ENCODE measurements at places on chromosomes 2 and 18. TPM values are rescaled to one million over a fixed set of nuclear protein-coding genes. Genes with fewer than 3 reads are reported as not detected.
A peak's percentile ranks its signal among the peaks of the same experiment; 100 is the strongest.

DNA sequence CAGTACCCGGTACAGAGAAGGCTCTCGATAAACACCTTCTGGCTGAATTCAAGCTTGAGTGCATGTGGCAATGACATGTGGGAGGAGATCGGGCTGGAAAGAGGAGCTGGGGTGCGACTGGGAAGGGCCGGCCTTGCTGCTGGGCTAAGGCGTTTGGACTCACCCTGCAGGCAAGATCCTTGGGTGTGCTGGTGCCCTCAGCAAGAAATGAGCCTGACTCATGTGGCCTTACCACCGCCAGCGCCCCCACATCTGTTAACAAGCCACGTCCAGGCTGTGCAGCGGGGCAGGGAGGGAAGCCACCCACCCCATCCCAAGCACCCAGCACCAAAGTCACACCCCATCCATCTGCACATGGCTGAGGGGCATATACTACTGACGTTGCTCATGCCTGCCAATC, 1.3 kb downstream of the HS1BP3 start:
- DNase-seq, result no peak
- H3K4me1 ChIP-seq, result peaks cover 29% of the 10 kb centered on the region
- H3K27me3 ChIP-seq, result peaks cover 2% of the 10 kb centered on the region
- peak overlapping the region; percentile 85 for H3K4me3 ChIP-seq
- no peaks in the 10 kb centered on the region for H3K36me3 ChIP-seq

DNA sequence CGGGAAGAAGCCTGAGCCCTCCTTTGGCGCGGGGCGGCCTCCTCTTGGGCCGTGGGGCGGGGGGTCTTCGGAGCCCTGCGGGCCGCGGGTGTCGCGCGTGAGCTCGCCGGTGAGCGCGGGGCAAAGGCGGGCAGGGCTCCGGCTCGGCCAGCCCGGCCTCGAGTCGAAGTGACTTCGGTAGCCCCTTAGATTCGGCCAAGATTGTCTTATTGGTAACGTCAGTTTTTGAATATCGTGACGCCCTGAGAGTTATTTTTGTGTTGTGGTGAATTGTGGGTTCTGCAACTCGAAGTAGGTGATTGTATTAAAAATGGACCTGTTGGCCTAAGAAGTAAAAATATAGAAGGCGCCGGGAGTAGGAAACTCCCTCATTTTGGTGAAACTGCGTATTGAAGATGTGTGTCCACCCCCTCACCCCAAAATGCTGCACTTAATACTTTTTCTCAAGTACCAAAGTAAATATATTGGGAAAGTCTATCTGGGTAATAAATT, 669 bp downstream of the MARCHF7 start:
- DNase-seq, result no peak
- peaks cover 41% of the 10 kb centered on the region for H3K36me3 ChIP-seq
- H3K4me3 ChIP-seq, result peak overlapping the region; percentile 100
- H3K27ac ChIP-seq, result peak overlapping the region; percentile 100

The ATP9B gene
- 23.8 TPM for total RNA-seq

- H3K27me3 ChIP-seq, result no peaks in the 10 kb centered on the region
- H3K4me1 ChIP-seq, result peaks cover 30% of the 10 kb centered on the region
Observed at GRCh38 chr2:24521975-24522639, 31.1 kb downstream of the NCOA1 start.

DNA sequence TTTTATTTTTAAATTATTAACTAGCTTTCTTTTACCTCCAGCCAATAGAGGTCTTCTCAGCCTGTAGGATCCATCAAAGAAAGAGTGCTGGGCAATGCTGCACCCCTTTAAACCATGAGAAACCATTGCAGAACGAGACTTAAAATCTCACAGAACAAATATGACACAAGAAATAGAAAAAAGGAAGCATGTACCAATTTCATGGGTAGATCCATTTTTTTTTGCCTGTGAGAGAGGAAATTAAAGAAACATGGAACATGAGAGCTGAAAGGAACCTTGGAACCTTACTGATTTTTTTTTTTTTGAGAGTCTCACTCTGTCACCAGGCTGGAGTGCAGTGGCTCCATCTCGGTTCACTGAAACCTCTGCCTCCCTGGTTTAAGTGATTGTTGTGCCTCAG, 14.0 kb downstream of the HRH4 start:
- H3K4me3 ChIP-seq, result no peak overlapping the region
- H3K27ac ChIP-seq, result no peak overlapping the region
- H3K36me3 ChIP-seq, result no peaks in the 10 kb centered on the region
- peaks cover 6% of the 10 kb centered on the region for H3K4me1 ChIP-seq

- H3K4me1 ChIP-seq, result peaks cover 5% of the 10 kb centered on the region
- H3K4me3 ChIP-seq, result no peak overlapping the region
- H3K36me3 ChIP-seq, result no peaks in the 10 kb centered on the region
- DNase-seq, result no peak
Observed at GRCh38 chr2:10059552-10060335, 16.4 kb downstream of the KLF11 start.

DNA sequence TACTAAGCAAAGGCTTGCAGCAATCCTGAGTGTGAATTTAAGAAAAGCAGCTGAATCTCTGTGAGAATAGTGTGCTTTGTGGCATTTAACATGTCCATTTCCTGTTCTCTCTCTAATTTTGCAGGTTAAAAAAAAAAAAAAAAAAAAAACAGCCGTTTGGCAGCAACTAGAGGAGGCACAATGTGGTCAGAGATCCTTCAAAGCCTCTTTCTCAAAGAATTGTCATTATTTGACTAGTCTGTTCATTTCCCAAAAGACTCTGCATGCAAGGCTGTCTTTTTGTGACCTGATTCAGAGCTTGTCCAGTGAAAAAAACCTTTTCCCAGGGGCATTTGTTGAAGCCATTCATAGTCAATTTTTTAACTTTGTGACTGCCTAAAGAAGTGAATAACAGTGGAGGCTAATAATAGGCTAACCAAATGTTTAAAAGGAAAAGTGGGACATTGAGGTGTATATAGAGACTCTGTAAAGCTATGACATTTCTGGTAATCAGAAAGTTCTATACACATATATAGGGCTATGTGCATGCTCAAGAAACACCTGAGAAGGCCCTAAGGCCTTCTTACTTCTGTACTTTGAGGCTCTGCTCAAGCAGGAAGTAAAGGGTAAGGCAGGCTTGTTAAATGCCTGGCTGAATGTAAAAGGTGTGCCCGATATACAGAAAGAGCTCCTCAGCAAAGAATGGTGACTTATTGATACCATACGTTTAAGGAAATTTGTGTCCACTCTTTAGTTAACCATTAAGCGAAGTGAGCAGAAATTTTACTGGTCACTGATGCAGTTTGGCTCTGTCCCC, 289.6 kb upstream of the RAB6C start:
- H3K36me3 ChIP-seq, result no peaks in the 10 kb centered on the region
- no peak overlapping the region for H3K27ac ChIP-seq
- H3K4me3 ChIP-seq, result no peak overlapping the region
- no peaks in the 10 kb centered on the region for H3K27me3 ChIP-seq

GRCh38 chr2:6883448-6884122, 6.0 kb downstream of the RSAD2 start:
- H3K36me3 ChIP-seq, result peaks cover 51% of the 10 kb centered on the region
- H3K4me1 ChIP-seq, result peaks cover 48% of the 10 kb centered on the region
- no peaks in the 10 kb centered on the region for H3K27me3 ChIP-seq
- no peak overlapping the region for H3K27ac ChIP-seq
- no peak overlapping the region for H3K4me3 ChIP-seq

The SLC39A10 gene
- 33.4 TPM for total RNA-seq

The TNS1 gene
- total RNA-seq, result 1.3 TPM

The LAMA1 gene
- total RNA-seq, result not detected

The B3GNT7 gene
- total RNA-seq, result not detected

The CRYGD gene
- total RNA-seq, result not detected

The STK17B gene
- total RNA-seq, result 131 TPM

DNA sequence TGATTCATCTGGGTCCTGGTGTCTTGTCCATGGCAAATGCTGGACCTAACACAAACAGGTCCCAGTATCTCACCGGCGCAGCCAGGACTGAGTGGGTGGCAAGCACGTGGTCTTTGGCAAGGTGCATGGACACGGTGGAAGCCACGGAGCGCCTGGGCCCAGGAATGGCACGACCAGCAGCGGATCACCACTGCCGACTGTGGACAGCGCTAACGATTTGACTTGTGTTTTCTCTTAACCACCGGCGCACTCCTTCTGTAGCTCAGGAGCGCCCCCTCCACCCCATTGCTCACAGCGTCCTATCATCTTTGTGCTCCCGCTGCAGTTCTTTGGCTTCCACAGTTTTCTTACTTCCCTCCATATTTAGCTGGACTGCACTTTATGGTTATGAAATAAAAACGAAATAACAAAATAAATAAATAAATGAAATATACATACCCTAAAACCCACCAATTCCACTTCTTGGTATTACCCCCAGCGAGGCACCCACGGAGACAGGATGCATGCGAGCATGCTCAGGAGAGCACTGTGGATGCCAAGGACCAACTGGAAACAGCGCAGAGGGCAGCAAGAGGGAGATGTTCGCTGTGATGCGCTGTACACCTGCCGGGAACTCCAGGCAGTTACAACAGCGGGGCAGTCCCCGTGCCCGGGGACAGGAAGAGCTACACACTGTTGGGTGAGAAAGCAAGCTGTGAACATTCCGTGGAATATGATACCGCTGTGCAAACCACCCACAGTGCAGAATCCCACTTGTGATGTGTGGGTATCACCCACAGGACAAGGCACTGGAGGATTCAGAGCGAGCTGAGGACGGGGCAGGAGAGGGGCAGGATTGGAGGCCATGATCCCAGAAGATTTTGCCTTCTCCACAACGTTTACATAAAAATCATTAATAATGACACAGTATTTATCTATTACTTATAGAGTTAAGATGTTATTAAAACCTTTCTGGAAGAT, 7.0 kb upstream of the CIDEA start:
- H3K27me3 ChIP-seq, result peaks cover 14% of the 10 kb centered on the region
- no peak overlapping the region for H3K27ac ChIP-seq
- no peak for DNase-seq
- H3K4me3 ChIP-seq, result no peak overlapping the region

- no peaks in the 10 kb centered on the region for H3K36me3 ChIP-seq
- no peak overlapping the region for H3K27ac ChIP-seq
- no peaks in the 10 kb centered on the region for H3K4me1 ChIP-seq
Observed at GRCh38 chr2:209389171-209389618, 34.7 kb upstream of the MAP2 start.

The SP140 gene
- 241 TPM for total RNA-seq

DNA sequence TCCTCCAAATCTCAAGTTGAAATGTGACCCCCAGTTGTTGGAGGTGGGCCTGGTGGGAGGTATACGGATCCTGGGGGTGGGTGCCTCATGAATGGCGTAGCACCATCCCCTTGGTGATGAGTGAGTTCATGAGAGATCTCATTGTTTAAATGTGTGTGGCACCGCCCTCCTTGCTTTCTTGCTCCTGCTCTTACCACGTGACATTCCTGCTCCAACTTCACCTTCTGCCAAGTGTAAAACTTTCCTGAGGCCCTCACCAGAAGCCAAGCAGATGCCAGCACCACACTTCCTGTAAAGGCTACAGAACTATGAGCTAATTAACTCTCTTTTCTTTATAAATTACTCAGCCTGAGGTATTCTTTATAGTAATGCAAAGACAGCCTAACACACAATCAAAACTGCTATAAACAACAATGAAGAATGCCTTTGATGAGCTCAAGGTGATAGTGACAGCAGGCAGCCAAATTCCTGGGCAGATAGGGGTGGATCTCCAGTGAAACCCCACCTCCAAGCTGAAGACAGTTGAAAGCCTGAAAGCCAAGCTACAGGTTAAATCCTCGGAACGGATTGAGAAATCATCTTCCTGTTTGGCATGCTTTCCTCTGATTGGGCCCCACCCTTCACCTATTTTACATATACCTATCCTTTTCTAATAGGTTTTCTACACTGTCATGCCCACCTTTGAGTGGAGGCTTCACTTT, 26.9 kb downstream of the MCEE start:
- no peak overlapping the region for H3K27ac ChIP-seq
- no peak for DNase-seq
- H3K4me1 ChIP-seq, result no peaks in the 10 kb centered on the region

GRCh38 chr18:14285053-14285452, 152.8 kb upstream of the ZNF519 start:
- H3K27me3 ChIP-seq, result no peaks in the 10 kb centered on the region
- H3K4me3 ChIP-seq, result no peak overlapping the region
- no peak overlapping the region for H3K27ac ChIP-seq
- H3K4me1 ChIP-seq, result no peaks in the 10 kb centered on the region

GRCh38 chr2:86066915-86067314, 38.8 kb downstream of the POLR1A start:
- peaks cover 83% of the 10 kb centered on the region for H3K36me3 ChIP-seq
- DNase-seq, result no peak
- peaks cover 22% of the 10 kb centered on the region for H3K4me1 ChIP-seq
- no peak overlapping the region for H3K4me3 ChIP-seq
- H3K27ac ChIP-seq, result no peak overlapping the region

GRCh38 chr2:225464346-225465025, 65.0 kb downstream of the NYAP2 start:
- DNase-seq, result peak; percentile 67
- H3K4me1 ChIP-seq, result peaks cover 14% of the 10 kb centered on the region
- H3K4me3 ChIP-seq, result peak overlapping the region; percentile 78
- no peaks in the 10 kb centered on the region for H3K36me3 ChIP-seq

DNA sequence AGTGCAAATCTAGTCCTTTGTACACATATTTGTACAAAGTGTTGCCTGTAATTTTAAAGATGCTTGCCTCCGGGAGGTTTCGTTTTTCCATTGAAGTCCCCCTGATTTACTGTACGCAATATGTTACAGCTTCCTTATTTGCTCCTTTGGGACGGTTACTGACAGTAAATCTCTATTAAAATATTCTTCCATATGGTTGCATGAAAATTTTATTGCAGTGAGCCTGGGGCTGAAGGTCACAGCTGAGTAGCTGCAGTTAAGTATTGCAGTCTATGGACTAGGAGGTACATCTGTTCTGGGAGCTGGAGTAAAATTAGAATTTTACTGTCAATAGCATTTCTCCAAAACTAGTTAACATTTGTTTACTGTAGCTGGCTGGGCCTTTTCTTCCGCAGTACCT, 119.2 kb downstream of the ETAA1 start:
- no peaks in the 10 kb centered on the region for H3K27me3 ChIP-seq
- no peak overlapping the region for H3K27ac ChIP-seq
- H3K4me3 ChIP-seq, result no peak overlapping the region
- no peaks in the 10 kb centered on the region for H3K4me1 ChIP-seq
- no peak for DNase-seq

GRCh38 chr2:166485558-166486178, 8.4 kb downstream of the SCN7A start:
- no peaks in the 10 kb centered on the region for H3K36me3 ChIP-seq
- no peak overlapping the region for H3K27ac ChIP-seq
- no peak overlapping the region for H3K4me3 ChIP-seq
- DNase-seq, result no peak

The SCG2 gene
- total RNA-seq, result not detected

Data from activated CD4-positive, alpha-beta T cell treated with anti-CD3 and anti-CD28 coated beads, Interleukin-2, amount 10 ng/mL, durations not matched to agents 24 days and 14 days (primary cell).